RPMI7951 (cell line): ENCODE measurements at places on chromosomes 1 and 21. TPM values are rescaled to one million over a fixed set of nuclear protein-coding genes. Genes with fewer than 3 reads are reported as not detected.

Gene CELA3A
- not detected in 2 replicates for total RNA-seq

Gene S100A3
- total RNA-seq = 7.7 and 15.3 TPM in 2 replicates

Gene CFAP74
- total RNA-seq = 0.10 TPM in 1 of 2 replicates, not detected in the other

Gene KAZN
- 0.24 and 0.49 TPM in 2 replicates for total RNA-seq

Gene SPOCD1
- total RNA-seq = 9.6 and 12.4 TPM in 2 replicates

Gene FBXO2
- 0.10 and 0.36 TPM in 2 replicates for total RNA-seq

Gene KLF18
- total RNA-seq = not detected in 2 replicates

Gene IVL
- not detected in 2 replicates for total RNA-seq

Gene NBPF3
- 5.5 and 8.0 TPM in 2 replicates for total RNA-seq

- no peak for DNase-seq
Observed at GRCh38 chr1:67814121-67814772, 19.0 kb downstream of the GNG12 start.

- DNase-seq = no peak
Observed at GRCh38 chr1:228554107-228554506, 66.9 kb downstream of the RNF187 start.

DNA sequence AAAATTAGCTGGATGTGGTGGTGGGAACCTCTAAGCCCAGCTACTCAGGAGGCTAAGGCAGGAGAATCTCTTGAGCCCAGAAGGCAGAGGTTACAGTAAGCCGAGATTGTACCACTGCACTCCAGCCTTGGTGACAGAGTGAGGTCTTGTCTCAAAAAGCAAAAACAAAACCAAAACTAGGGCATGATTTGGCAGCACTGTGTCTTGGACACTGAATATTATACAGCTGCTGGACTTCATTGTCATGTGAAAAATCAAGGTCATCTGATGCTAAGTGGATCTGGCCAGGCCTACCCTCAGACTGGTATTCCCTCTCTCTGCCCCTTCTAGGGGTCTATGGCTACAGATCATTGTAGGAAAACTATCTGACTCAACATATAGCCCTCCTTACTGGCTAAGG, 55.2 kb upstream of the MRPS6 start:
- DNase-seq = no peak

- DNase-seq = no peak
Observed at GRCh38 chr1:77742011-77742555, 17.6 kb downstream of the USP33 start.

- no peak for DNase-seq
Observed at GRCh38 chr1:175481126-175482070, 262.0 kb downstream of the TNR start.

DNA sequence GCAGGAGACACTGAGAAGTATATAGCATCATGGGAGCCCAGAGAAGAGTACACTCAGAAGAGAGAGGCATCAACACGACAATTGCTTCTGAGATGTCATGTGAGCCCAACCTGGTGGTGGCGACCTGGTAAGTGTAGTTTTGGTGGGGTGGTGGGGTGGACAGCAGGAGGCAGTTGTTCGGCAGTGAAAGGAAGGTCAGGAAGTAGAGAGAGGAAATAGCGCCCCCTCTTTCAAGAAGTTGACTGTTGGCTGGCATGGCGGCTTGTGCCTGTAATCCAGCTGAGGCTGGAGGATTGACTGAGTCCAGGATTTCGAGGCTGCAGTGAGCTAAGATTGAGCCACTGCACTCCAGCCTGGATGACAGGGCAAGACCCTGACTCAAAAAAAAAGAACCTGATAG, 12.6 kb downstream of the RSPO1 start:
- DNase-seq = no peak

- no peak for DNase-seq
Observed at GRCh38 chr1:208928349-208929010, 655.0 kb upstream of the CAMK1G start.

DNA sequence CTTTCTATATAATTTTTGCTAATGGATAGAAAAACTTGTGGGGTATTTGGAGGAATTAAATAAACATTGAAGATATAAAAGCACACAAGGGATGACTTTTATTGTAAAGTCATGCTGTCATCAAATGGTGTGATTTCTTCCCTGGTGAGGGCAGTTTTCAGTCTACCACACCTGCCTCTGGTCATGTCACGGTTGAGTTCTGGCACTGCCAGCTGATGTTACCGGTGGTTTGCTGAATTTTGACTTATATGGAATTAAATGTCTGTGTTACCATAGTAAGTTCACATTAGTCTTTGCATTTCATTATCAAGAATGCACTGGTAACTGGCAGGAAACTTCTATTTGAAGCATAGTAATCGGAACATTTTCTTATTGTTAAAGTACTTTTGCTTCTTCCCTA, 13.4 kb downstream of the S1PR1 start:
- DNase-seq = no peak

GRCh38 chr1:203133970-203134725, 6.6 kb downstream of the ADORA1 start:
- DNase-seq = peak; percentile 87

DNA sequence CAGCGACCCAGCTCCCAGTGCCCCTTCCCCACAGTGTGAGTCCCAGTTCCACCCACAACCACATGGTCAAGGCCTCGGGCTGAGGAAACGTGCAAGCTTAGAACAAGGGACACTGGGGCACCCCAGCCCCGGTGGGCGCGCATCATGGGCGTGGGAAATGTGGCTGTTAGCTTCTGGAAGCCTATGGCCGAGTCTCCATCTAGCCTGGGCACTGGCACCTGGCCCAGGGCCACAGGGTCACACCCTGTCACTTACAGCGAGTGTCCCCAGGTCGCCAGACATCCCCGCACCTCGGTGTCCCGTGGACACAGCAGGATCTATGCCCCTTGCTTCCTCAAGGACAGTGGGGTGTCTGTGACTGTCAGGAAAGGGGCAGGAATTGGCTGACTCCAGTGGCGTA, 37.0 kb upstream of the COL6A1 start:
- DNase-seq = no peak

GRCh38 chr1:245306628-245307410, 152.0 kb downstream of the KIF26B start:
- DNase-seq = no peak

- peak; percentile 87 for DNase-seq
Observed at GRCh38 chr1:98110674-98111073, 189.8 kb upstream of the DPYD start.
